ENCODE measurements at places on chromosomes 13 and 19. TPM values are rescaled to one million over a fixed set of nuclear protein-coding genes. Genes with fewer than 3 reads are reported as not detected.

GRCh38 chr13:96274046-96274445 is 184.1 kb downstream of the HS6ST3 start:
- no peaks in the 10 kb centered on the region for H3K36me3 ChIP-seq
- H3K27ac ChIP-seq, result no peak overlapping the region
- H3K4me3 ChIP-seq, result no peak overlapping the region

- H3K4me1 ChIP-seq, result no peaks in the 10 kb centered on the region
- H3K36me3 ChIP-seq, result no peaks in the 10 kb centered on the region
- H3K27me3 ChIP-seq, result peaks cover 2% of the 10 kb centered on the region
Measured at GRCh38 chr13:49632156-49632555, 3.8 kb downstream of the ARL11 start.

DNA sequence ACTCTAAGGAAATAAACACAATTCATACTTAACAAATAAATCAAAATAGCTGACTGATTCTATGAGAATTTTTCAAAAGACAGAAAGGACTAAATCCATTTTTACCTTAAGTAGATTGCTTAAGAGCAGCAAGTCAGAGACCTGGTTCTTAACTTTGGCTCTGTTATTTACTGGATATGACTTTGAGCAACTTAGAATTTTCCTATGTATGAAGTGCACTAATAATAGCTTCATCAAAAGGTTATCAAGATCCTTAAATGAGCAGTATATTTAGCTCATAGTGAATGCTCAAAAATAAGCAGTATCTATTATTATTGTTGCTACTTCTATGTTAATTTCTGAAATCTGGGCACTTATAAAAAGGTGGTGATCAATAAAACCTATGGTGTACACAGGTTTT is 95.3 kb downstream of the POSTN start:
- peaks cover 1% of the 10 kb centered on the region for H3K4me1 ChIP-seq
- no peak overlapping the region for H3K27ac ChIP-seq
- DNase-seq, result no peak
- no peak overlapping the region for H3K4me3 ChIP-seq
- H3K27me3 ChIP-seq, result no peaks in the 10 kb centered on the region

DNA sequence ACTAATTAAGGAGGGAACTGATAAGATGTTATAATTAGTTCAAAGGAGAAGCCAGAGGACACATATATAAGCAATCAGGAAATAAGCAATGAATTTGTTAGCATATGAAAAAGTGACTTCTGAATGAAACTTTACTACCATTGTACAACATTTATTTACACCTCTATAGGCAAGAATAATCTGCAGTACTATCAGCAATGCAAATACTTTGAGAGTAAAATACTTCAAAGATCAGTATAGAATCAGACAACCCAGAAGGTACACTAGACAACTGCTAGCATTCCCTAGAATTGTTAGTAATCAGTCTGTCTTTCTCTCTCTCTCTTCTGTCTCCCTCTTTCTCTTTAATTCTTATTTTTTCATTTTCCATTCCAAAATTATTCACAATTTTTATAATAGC is 196.8 kb upstream of the ATXN8OS start:
- peaks cover 8% of the 10 kb centered on the region for H3K27me3 ChIP-seq
- H3K36me3 ChIP-seq, result no peaks in the 10 kb centered on the region
- H3K4me1 ChIP-seq, result no peaks in the 10 kb centered on the region

DNA sequence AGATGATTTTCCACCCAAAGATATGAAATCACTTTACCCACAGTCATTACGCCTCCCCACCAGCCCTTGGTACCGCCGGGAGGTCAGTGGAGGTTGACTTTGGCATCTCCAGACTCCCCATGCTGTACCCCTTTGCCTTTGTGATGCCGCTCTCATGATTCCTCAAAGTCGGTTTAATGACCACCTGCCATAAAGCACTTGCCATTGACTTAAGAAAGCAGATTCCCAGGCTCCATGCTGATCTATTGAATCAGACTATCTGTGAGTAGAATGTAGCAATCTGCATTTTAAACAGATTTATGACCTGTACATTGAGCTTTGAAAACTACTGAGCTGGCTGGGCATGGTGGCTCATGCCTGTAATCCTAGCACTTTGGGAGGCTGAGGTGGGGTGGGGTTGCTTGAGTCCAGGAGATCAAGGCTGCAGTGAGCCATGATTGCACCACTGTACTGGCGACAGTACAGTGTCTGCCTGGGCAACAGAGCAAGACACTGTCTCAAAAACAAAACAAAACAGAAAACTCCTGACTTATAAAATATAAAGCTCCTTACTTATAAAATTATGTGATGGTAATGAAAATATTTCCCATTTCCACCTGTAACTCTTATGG is 235.2 kb downstream of the KLF5 start:
- no peak overlapping the region for H3K27ac ChIP-seq
- DNase-seq, result no peak
- no peaks in the 10 kb centered on the region for H3K36me3 ChIP-seq
- H3K27me3 ChIP-seq, result peaks cover 26% of the 10 kb centered on the region
- H3K4me3 ChIP-seq, result no peak overlapping the region

DNA sequence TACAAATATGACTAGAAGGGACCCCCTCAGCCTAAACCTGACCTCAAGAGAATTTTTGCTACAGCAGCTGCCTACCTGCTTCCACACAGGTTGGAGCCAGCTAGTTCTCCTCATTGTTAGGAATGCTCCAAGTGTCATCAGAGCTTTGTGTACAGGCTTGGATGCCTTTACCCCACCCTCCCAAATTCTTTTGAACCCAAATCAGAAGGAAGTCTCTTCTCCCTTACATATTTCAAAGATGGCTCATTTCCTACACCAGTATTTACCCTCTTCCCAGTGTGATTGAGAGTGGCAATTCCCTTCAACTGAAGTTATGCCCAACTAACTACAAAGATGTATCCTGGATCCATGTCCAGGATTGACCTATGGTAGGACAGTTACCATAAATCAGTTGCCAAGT is 323.2 kb downstream of the OXGR1 start:
- H3K27ac ChIP-seq, result no peak overlapping the region
- DNase-seq, result no peak
- H3K36me3 ChIP-seq, result no peaks in the 10 kb centered on the region
- H3K27me3 ChIP-seq, result no peaks in the 10 kb centered on the region
- H3K4me3 ChIP-seq, result no peak overlapping the region

GRCh38 chr13:59721926-59722910 is 441.5 kb downstream of the DIAPH3 start:
- no peaks in the 10 kb centered on the region for H3K36me3 ChIP-seq
- H3K4me1 ChIP-seq, result peaks cover 3% of the 10 kb centered on the region
- H3K4me3 ChIP-seq, result no peak overlapping the region
- DNase-seq, result no peak
- H3K27ac ChIP-seq, result no peak overlapping the region

- H3K4me3 ChIP-seq, result no peak overlapping the region
- H3K27ac ChIP-seq, result no peak overlapping the region
- H3K27me3 ChIP-seq, result peaks cover 3% of the 10 kb centered on the region
- H3K36me3 ChIP-seq, result no peaks in the 10 kb centered on the region
- peaks cover 2% of the 10 kb centered on the region for H3K4me1 ChIP-seq
Measured at GRCh38 chr13:109877809-109878208, 91.4 kb upstream of the IRS2 start.

DNA sequence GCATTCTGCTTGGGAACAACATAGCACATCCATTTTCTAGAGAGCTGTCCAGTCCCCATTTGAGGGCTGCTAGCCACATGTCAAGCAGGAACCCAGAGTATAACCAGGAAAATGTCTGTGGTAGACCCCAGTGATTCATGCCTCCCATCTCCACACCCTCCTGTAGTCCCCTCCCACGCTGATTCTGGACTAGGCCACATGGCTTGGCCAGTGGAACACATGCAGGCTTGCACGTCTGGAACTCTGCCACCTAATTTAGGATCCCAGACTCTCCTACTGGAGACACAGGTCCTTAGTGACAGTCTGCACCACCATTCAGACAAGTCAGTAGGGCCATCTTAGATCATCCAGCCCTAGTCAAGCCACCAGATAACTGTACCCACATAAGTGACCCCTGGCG is 149.8 kb downstream of the ZIC5 start:
- H3K36me3 ChIP-seq, result no peaks in the 10 kb centered on the region
- DNase-seq, result no peak
- no peak overlapping the region for H3K4me3 ChIP-seq
- no peaks in the 10 kb centered on the region for H3K4me1 ChIP-seq
- H3K27ac ChIP-seq, result no peak overlapping the region

DNA sequence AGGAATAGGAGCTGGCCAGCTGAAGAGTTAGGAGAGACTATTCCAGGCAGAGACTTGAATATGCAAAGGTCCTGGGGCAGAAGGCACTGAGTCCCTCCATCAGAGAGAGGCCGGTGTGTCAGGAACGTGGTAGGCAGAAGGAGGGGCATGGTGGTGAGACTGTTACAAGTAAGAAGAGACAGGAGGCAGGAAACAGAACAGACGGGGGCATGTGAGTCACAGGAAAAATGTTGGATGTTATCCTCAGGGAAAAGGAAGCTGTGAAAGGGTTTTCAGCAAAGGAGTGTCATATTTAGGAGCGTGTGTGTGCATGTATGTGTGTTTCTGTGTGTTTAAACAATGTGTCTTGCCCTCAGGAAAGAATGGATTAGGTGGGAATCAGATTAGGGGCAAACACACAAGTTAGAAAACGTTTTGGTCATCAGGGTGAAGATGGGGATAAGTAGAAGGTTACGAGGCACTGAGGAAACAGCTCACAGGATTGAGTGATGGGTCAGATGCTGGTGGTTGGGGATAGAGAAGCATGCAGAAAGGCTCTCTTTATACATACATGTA is 1.1 kb downstream of the EDDM13 start:
- peak overlapping the region; percentile 5 for H3K27ac ChIP-seq
- no peak for DNase-seq
- peaks cover 6% of the 10 kb centered on the region for H3K4me1 ChIP-seq
- H3K36me3 ChIP-seq, result peaks cover 3% of the 10 kb centered on the region
- H3K4me3 ChIP-seq, result no peak overlapping the region

- no peak for DNase-seq
- H3K4me3 ChIP-seq, result no peak overlapping the region
- H3K4me1 ChIP-seq, result no peaks in the 10 kb centered on the region
- no peaks in the 10 kb centered on the region for H3K27me3 ChIP-seq
- no peak overlapping the region for H3K27ac ChIP-seq
Measured at GRCh38 chr19:30263830-30264381, 108.3 kb upstream of the ZNF536 start.

- no peaks in the 10 kb centered on the region for H3K4me1 ChIP-seq
- no peak overlapping the region for H3K27ac ChIP-seq
- peaks cover 16% of the 10 kb centered on the region for H3K27me3 ChIP-seq
- no peak overlapping the region for H3K4me3 ChIP-seq
- H3K36me3 ChIP-seq, result no peaks in the 10 kb centered on the region
Measured at GRCh38 chr13:77751513-77752456, 54.3 kb downstream of the SLAIN1 start.

DNA sequence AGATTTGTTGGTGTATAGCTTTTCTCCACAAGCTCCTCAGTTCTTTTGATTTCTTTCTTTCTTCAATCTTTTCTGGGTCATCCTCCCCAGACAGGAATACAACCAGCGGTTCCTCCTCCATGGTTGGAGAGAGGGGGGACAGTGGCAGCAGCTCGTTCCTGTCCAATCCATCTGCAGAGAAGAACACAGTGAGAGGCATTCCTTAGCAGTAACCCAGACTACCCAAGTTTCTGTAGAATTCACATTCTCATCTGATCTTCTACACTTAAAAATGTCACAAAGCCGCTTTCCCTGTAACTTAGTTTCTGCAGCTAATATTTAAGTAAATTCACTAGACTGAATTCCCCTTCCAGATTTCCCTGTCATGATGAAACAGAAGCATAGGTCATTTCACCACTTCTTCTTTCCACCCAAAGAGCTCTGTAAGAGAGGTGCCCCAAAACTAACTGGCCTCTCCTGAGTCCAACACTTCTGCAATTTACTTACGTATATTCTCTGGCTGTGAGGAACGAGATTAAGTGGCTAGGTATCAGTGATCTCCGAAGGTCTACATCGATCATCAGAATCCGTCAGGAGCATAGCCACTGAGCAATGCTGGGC is 171.9 kb downstream of the TBC1D4 start:
- peaks cover 2% of the 10 kb centered on the region for H3K36me3 ChIP-seq
- H3K4me3 ChIP-seq, result no peak overlapping the region
- no peaks in the 10 kb centered on the region for H3K27me3 ChIP-seq
- H3K27ac ChIP-seq, result no peak overlapping the region
- H3K4me1 ChIP-seq, result no peaks in the 10 kb centered on the region
- no peak for DNase-seq

DNA sequence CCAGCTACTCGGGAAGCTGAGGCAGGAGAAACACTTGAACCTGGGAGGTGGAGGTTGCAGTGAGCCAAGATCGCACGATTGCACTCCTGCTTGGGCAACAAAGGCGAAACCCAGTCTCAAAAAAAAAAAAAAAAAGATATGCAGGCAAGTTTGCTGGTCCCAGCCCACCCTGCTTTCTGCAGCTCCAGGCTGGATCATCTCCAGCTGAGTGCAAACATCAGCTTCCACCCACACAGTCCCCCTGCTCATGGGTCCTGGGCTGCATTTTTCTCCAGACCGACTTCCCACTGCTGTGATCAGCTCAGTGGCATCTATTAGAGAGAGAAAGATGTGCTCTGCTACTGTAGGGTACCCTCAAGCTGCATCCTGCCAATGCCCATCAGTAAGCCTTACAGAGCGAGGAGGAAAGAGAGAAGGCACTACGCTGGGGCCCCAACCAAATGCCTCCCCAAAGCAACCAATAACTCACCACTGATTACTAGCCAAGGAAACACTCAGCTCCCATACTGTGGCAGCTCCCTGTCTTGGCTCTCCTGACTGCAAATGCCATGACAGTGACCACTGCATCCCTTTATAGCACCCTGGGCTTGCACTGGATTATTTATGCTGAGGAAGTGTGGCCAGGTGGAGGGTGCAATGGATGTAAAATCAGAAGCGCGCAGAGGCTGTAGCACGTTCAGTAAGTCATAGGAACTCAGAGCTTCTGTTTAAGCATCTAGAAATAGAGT is 170.9 kb upstream of the ZNF507 start:
- H3K27ac ChIP-seq, result no peak overlapping the region
- H3K36me3 ChIP-seq, result no peaks in the 10 kb centered on the region
- no peak overlapping the region for H3K4me3 ChIP-seq
- no peaks in the 10 kb centered on the region for H3K27me3 ChIP-seq
- H3K4me1 ChIP-seq, result no peaks in the 10 kb centered on the region

DNA sequence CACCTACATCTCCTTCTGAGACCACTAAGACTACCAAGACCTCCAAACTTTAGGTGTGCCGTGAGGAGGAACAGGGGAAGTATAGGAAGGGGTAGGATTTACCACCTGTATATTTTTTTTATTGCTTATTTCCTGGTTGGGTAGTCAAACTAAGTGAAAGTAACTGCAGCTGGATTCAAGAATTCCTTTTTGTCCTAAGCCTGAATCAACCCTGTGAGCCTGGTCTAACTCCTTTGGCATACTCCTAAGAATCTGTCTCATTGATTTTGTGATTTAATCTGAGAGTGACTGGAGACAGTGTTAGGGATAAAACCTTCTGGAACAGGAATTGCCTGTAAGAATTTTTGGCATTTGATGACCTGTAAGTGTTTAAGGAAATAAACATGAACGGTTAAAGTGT is 523.5 kb upstream of the MIR17HG start:
- H3K4me1 ChIP-seq, result no peaks in the 10 kb centered on the region
- H3K4me3 ChIP-seq, result no peak overlapping the region
- no peak for DNase-seq
- no peak overlapping the region for H3K27ac ChIP-seq

- H3K4me1 ChIP-seq, result no peaks in the 10 kb centered on the region
- no peaks in the 10 kb centered on the region for H3K36me3 ChIP-seq
- peaks cover 7% of the 10 kb centered on the region for H3K27me3 ChIP-seq
Measured at GRCh38 chr13:72536714-72537394, 190.6 kb downstream of the MZT1 start.

Gene SIGLEC12
- not detected for total RNA-seq

Gene IGFL3
- not detected for total RNA-seq

Data from osteocyte (in vitro differentiated cells).